ENCODE measurements at places on chromosomes 4 and X.

GRCh38 chr4:3532751-3533422 lies 665 bp upstream of the LRPAP1 start:
- no peak for DNase-seq

DNA sequence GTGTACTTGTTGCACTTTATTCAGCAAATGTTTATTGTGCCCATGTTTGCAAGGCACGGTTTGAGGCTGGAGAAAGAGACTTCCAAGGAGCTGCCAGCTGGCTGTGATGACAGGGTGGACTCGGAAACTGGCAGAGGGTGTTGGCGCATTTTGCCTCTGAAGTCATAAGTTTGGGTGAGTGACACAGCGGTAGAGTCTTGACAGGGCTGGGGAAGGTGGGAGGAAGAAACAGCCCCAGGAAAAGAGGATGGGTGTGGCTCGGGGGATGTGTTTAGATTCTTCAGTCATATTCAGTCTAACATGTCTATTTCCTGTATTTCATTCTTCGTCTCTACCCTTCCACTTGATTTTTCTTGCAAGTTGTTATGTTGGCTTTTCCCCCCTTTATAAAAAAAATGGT lies 77.0 kb upstream of the STOX2 start:
- DNase-seq, result no peak

DNA sequence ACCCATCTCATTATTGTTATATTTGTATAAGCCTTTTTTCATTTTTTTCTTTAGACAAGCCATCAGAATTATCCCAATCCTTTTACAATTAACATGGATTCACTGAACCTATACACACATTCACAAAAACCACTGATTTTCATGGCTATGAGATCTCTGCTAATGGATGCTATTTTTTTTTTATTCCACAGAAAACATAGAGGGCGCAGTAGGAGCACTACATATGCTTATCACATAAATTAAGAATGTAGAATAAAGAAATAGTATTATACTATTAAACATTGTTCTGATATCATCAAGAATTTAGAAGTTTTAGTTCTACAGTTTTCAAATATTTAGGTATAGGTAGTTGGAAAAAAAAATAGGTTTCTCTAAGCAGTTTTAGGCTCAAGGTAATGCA lies 1477.4 kb downstream of the ARAP2 start:
- DNase-seq, result no peak

DNA sequence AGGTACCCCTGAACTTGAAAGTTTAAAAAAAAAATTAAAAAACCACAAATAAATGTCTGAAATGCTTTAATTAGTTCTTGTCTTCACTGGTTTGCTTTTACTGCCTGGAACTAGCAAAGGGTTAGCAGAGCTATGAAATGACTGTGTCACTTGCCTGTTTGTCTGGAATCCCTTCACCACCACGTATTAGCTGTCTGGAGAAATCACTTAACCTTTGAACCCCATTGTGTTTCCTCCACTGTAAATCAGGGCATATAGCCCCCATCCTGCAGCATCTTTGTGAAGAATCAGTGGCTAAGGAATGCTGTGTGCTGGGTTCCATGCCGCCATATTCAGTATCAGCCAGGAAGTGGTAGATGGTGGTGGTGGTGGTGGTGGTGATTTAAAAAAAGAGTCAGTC lies 6.3 kb downstream of the CYTL1 start:
- DNase-seq, result no peak

DNA sequence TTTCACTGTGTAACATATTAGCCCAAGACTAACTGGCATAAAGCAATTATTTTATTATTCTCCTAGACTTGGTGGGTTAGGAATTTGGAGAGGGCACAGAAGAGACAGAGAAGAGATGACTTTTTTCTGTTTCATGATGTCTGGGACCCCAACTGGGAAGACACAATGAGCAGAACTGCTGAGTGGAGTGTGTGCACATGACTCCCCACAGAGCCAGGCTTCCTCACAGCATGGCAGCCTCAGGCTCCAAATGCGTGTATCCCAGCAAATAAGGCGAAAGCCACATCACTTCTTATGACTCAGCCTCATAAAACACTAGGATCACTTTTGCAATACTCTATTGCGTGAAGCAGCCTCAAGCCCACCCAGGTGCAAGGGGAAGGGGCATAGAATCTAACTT lies 68.4 kb downstream of the MFAP3L start:
- no peak for DNase-seq

- DNase-seq, result no peak
These were observed 200.9 kb downstream of the DHRSX start for GRCh38 chrX:2299871-2300270.

DNA sequence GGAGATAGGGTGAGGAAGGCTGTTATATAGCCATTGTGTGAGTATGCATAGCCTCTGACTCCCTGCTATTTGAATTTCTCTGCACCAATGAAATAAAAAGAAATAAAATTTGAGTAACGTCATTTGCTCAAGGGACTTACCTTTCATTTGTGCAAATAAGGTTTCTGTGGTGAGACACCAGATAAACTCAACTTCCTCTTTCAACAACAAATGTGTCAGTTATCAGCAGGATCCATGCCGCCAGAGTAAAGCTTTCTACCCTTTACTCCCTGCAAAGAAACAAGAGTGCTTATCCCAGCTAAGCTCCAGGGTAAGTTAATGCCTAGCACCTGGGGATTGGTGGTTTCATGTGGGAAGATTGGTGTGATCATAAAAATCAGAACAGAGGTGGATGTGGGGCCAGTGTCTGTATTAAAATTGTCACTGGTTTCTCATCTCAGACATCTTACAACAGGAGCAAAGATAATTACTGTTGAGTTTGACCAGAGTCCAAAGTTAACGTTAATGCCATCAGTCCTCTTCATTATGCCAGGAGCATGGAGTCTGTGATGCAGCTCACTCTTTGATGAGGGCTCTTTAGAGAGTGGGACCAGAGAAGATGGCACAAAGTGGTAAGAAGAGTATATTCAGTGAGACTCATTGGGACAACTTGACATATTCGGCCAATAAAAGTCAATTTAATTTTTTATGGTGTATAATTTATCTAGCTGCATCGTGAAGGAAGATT lies at the start of gene P2RY10:
Gene P2RY10 (plus strand): TSS at position 206 of the 727 bp plus-strand sequence. CDS start 15,130 bp downstream, outside the sequence.
- no peak for DNase-seq

DNA sequence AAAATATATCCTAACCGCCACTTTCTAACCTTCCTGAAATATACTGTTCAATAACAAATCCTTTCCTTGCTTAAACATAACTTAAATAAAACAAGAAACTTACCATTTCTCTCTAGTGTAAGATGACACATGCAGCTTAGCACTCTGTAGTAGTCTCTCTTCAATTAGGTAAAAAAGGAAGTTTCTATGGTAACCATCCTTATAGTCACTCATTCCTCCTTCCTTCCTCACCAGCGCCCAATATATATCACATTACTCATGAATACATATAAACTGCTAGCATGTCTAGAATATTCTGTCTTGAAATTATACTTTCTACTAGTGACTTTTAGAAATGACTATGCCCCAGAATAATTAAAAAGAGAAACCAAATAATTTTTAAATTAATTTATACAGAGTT lies 112.2 kb downstream of the SNCA start:
- no peak for DNase-seq

- no peak for DNase-seq
These were observed 33.7 kb downstream of the HTT-AS start for GRCh38 chr4:3040452-3041191.

DNA sequence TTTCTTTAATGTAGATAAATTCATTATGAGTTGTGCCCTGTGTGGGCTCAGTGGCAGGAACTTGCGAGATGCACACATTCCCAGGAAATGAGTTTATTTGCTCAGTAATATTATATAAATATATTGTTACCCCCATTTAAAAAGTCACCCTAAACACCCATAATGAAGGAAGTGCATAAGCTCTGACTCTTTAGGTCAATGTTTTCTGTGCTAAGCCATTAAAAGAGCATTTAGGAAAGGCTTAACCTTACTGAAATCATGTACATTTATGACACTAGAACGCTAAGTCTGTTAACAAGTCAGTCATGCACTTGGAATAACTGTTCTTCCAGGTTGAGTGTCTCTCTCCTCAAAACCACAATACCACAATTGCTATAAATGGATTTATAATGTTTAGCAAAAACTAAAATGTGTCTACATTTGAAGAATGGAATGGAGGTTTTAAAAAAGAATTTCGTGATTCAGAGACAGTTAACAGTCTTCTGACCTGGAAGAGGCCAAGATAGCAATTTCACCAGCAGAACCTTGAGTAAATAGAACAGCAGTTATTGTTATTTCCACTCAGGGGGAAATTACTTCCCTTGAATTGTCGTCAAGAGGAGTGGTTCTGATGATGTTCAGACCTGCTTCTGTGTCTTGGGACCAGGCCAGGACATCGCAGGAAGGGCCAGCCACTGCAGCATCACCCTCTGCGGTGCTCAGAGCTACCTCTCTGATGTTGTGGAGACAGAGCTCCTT lies 91.1 kb upstream of the VEGFC start:
- no peak for DNase-seq

- peak; percentile 63 for DNase-seq
These were observed 6.5 kb downstream of the ZNF185 start for GRCh38 chrX:152904151-152905080.

DNA sequence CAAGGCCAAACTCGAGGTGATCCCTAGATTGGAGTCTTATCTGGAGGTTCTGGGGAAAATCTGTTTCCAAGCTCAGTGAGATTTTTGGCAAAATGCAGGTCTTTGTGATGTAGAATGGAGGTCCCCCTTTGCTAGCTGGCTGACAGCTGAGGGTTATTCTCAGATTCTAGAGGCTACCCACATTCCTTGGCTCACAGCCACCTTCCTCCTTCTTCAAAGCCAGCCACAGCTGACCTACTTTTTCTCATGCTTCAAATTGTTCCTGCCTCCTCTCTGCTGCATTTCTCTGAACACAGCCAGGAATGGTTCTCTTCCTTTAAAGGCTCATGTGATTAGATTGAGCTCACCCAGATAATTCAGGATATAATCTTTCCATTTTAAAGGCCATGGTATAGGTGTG lies 86.9 kb downstream of the VCX3A start:
- DNase-seq, result no peak

DNA sequence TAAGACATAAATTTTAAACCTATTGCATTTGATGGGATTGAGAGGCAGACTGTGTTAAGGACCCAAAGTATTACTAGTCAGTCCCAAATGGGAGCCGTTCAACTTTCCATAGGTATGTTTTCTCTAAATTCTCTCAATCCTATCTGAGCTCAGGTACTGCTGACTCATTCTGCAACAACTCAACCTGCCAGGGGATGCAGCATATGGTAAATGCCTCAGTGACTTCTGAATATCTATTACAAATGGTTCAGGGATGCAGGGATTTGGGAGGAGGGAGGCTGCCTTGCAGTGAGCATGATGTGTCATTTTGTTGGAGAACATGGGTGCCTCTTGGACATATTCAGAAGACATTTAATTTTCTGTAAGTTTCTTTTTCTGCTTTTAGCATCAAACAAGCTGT lies 97.3 kb downstream of the HDAC8 start:
- DNase-seq, result no peak

DNA sequence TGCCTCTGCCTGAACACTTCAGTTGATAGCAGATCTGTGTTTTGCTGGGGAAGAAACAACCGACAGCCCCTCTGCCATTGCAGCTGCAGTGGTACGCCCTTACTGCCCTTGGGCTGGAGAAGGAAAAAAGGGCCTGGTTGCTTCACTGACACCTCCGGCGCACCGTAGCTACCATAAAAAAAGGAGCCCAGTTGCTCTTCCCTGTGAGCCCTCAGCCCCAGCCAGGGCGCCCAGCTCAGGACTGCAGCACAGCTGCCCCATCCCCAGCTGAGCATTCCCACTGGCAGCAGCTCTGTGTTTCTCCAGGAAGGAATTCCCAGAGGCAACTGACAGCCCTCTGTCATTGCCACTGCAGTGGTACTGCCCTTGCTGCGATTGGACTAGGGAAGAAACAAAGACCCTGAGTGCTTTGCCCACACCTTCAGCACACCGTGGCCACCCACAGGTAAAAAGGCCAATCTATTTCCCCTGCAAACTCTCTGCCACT lies 142.7 kb downstream of the DKK2 start:
- DNase-seq, result peak; percentile 40

- no peak for DNase-seq
These were observed 6.9 kb upstream of the FGF16 start for GRCh38 chrX:77440330-77440729.

DNA sequence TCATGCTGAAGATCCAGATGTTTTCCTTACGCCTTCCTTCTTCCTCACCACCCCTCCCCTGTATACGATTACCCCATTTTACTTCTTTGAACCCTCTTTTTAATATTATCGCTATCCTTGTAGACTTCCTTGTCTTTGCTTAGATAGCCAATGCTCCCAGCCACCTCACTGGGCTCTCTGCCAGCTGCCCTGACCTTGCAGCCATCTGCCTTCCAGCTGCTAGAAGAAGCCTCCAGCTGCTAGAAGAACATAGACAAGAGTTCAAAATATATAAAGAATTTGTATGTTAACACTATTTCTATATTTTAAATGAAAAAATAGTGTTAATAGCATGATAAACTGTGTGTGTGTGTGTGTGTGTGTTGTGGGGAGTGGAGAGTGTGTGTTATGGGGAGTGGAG lies 374.7 kb downstream of the ANKRD50 start:
- no peak for DNase-seq

DNA sequence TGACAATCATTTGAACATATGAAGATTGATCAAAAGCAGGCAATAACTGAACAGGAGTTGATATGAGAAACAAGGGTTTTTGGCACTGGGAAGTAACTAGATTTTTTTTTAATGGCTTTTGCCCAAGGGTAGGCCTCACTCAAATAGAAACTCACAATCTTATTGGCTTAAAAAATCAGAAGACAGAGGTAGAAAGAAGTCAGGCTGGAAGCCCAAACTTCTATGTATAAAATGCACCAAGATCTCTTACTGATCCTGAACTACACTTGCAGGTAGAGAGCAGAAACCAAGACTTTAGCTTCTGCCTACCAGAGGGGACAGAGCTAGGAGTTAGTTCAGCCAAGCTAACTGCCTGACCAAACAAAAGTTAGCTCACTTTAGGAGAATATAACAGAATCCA lies 74.9 kb downstream of the ADGRA3 start:
- DNase-seq, result no peak

DNA sequence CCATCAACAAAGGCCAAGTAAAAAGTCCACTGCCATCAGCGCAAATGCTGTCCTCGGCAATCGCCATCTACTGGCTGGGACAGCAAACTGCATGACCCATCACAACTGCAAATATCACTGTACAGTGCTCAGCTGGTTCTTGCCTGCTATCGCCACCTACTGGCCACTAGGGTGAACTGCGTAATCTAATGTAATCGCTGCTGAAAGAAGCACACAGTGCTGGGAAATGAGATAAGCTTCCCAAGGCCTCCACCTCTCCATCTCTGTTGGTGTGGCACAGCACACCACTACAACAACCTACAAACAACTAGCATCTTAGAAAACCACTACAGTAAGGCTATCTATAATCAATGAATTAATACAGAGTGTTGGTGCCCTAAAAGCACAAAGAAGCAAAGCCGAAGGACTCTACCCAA lies 298.3 kb downstream of the TEX13A start:
- DNase-seq, result peak; percentile 67

GRCh38 chr4:111031596-111031995 lies 408.7 kb upstream of the PITX2 start:
- no peak for DNase-seq

DNA sequence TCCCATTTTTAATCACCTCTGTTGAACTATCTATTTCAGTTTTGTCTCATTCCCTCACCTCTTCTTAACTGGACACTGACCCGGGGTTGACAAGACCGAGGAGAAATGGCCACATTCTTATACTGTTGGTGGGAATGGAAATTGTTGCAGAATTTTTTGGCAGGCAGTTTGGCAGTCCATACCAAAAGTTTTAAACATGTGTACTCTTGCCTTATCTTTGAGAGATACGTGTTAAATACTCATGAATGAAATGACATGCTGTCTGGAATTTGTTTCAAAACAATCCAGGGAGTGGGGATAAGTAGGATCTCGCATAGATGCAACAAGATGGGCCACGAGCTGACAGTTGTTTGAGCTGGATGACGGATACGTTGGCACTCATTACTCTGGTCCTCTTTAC lies 12.1 kb downstream of the FGFBP1 start:
- no peak for DNase-seq
